ENCODE measurements at places on chromosomes 12 and 14.
A peak's percentile ranks its signal among the peaks of the same experiment; 100 is the strongest.

GRCh38 chr12:52534482-52534881 is 14.3 kb upstream of the KRT5 start:
- peaks cover 20% of the 10 kb centered on the region for H3K4me1 ChIP-seq
- no peaks in the 10 kb centered on the region for H3K36me3 ChIP-seq
- no peaks in the 10 kb centered on the region for H3K27me3 ChIP-seq

DNA sequence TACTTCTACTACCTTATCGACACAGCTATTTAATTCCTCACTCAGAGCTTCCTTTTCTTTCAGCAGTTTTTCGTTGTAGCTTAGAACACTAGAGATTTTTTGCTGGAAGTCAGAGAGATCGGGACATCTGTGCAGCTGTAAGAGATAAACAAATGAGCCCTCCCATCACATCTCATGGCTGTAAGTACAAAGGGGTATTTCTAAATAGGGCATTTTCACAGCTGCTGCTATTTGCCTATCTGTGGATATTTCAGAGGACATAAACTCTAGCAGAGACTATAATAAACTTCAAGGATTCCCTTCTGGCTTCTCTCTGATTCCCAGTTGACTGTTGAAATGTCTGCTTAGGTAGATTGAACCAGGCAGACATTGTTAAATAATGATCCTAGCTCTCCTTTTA is 76.1 kb upstream of the SAV1 start:
- H3K27me3 ChIP-seq = no peaks in the 10 kb centered on the region
- H3K4me3 ChIP-seq = no peak overlapping the region
- no peak overlapping the region for H3K27ac ChIP-seq

DNA sequence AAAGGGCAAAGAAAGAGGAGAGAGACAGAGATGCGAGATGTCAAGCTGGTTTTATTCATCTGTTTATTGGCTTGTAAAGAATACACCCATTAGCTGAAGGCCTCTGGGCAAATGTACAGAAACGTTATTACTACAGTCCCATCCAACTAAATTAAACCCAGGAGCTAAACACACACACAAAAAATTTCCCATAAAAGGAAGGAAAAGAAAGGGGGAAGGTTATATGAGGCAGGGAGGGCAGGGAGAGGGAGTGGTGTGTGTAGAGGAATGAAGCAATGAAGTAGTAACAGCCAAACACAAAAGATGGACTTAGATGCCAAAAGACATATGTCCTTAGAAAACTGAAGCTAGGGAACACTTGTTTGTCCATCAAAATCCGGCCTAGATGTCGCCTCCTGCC is 3.1 kb upstream of the MFAP5 start:
- peaks cover 5% of the 10 kb centered on the region for H3K4me1 ChIP-seq
- DNase-seq = no peak
- H3K27ac ChIP-seq = no peak overlapping the region
- peaks cover 5% of the 10 kb centered on the region for H3K36me3 ChIP-seq
- peaks cover 4% of the 10 kb centered on the region for H3K27me3 ChIP-seq

GRCh38 chr12:78684419-78684818 is 180.2 kb upstream of the SYT1 start:
- H3K27ac ChIP-seq = no peak overlapping the region
- no peaks in the 10 kb centered on the region for H3K36me3 ChIP-seq
- H3K4me3 ChIP-seq = no peak overlapping the region
- DNase-seq = no peak

DNA sequence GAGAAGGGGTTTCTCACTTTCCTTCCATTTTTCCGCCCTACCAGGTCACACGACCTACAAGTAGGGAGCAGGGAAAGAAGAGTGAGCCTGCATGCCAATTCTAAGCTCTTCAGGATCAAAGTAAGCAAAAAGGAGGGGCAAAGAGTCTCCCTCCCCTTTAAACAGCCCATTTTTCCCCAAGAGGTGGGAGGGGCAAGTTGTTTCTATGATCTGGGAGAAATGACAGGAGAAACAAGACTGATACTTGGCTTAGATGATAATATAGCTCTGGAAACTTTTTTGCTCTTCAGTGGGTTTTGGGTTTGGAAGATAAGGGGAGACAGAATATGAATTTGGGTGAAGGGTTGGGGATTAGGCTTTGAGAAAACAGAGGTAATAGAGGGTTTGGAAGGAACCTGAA is 1.8 kb downstream of the DTX3 start:
- peak overlapping the region; percentile 85 for H3K4me3 ChIP-seq
- H3K36me3 ChIP-seq = peaks cover 34% of the 10 kb centered on the region
- H3K4me1 ChIP-seq = peaks cover 40% of the 10 kb centered on the region

DNA sequence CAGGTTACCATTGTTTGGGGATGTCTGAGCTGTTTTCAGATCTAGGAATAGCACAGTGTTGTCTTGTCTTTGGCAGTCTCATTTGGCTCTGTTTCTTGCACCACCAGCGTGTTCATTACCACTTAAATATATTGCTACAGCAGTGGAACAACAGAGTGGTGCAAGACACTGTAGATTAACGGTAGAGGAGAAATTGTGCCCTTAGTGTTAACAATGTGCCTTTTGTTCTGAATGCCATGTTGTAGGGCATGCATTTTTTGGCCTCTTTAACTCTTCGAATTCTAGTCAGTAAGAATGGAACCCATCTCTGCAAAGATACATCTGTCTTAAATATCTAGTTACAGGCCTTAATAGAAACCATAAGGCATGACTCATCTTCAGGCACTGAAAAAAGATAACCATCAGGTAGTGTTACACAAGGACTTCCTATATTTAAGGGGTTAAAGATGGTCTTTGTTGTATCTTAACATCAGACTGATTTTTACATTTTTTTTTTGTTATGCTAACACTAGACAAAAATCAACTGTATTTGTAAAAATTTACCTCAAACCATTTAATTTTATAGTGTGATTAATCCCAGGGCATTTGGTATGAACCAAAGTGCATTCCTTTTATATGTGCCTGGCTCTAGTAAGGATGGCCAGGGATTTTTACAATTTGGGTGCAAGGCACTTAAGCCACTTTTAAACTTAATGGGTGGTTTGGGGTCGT is 12.9 kb downstream of the DYRK2 start:
- no peak overlapping the region for H3K4me3 ChIP-seq
- no peak overlapping the region for H3K27ac ChIP-seq
- no peaks in the 10 kb centered on the region for H3K27me3 ChIP-seq

- no peak for DNase-seq
- no peak overlapping the region for H3K4me3 ChIP-seq
- H3K27me3 ChIP-seq = peaks cover 14% of the 10 kb centered on the region
- H3K4me1 ChIP-seq = no peaks in the 10 kb centered on the region
- H3K27ac ChIP-seq = no peak overlapping the region
- H3K36me3 ChIP-seq = no peaks in the 10 kb centered on the region
Measured at GRCh38 chr12:103626498-103626897, 39.4 kb downstream of the STAB2 start.

DNA sequence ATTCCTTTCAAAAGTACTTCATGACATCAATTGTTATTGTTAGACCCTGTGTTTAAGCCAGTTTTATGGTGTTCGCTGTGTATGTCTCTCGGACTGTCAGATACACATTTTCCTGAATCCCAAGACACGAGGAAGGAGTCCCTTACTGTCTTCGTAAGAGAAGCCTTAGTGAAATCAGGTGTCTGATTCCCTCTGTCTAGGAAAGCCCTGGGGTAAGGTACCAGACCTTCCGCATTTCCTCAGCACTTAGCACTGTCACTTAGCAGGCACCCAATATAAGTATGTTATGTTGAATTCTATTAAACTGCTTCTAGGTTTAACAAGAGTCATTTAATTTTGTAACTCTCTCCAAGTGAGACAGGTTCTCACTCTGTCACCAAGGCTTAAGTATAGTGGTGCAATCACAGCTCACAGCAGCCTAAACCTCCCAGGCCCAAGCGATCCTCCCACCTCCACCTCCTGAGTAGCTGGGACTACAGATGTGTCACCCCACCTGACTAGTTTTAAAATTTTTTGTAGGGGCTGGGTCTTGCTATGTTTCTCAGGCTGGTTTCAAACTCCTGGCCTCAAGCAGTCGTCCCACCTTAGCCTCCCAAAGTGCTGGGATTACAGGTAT is 111.0 kb downstream of the BBS10 start:
- no peak for DNase-seq
- no peak overlapping the region for H3K27ac ChIP-seq
- H3K4me1 ChIP-seq = no peaks in the 10 kb centered on the region
- H3K36me3 ChIP-seq = no peaks in the 10 kb centered on the region
- no peaks in the 10 kb centered on the region for H3K27me3 ChIP-seq
- H3K4me3 ChIP-seq = no peak overlapping the region

DNA sequence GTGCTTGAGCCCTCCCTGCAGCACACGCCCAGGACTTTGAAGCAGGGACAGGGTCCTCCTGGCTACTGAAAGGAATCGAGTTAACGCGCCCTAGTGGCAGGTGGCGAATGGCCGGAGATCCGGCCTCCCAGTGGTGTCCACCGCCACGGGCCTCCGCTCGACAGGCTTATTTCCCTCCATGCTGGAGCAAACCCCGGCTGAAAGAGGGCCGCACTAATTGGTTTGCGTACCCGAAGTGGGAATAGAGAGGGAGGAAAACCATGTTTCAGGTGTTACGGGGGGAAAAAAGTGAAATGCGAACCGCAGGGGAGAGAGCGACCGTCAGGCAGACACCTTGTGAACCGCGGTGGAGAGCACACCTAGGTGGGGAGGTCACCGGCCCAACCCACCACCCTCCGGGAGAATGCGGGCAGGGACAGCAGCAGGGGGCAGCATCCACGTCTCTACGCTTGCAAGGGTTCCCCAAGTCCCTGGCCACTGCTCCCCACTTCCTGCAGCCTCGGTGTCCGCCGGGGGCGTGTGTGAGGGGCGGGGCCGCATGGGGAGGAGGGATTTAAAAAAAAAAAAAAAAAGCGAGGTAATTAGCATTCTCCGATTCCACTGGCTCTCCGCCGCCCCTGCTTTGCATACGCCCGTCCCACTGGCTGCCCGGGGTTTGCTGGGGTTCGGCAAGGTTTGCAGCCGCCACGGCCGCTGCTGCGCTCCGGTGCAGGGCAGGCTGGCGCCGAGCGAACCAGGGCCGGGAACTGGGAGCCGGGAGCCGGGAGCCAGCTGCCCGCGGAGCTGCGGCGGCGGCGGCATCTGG is 224.6 kb upstream of the CRY1 start:
- peaks cover 84% of the 10 kb centered on the region for H3K27me3 ChIP-seq
- H3K4me1 ChIP-seq = peaks cover 23% of the 10 kb centered on the region

DNA sequence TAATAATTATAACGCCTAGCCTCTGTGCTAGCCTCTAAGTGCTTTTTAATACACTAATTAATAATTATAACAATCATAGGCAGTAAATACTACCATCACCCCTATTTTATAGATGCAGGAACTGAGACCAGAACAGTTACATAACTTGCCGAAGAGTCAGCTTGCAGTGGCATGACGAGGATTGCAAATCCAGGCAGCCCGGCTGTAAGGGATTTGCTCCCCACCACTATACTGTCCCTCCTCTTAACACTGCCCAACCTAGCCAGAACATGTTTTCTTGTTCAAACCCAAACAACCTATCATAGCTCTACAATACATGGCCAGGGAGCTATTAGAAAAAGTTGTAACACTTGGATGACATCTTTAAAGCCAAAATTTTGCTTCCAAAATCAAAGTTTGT is 33.9 kb upstream of the VASH1 start:
- no peak overlapping the region for H3K27ac ChIP-seq
- no peaks in the 10 kb centered on the region for H3K36me3 ChIP-seq
- H3K27me3 ChIP-seq = peaks cover 23% of the 10 kb centered on the region
- no peak overlapping the region for H3K4me3 ChIP-seq
- peaks cover 6% of the 10 kb centered on the region for H3K4me1 ChIP-seq
- DNase-seq = no peak

DNA sequence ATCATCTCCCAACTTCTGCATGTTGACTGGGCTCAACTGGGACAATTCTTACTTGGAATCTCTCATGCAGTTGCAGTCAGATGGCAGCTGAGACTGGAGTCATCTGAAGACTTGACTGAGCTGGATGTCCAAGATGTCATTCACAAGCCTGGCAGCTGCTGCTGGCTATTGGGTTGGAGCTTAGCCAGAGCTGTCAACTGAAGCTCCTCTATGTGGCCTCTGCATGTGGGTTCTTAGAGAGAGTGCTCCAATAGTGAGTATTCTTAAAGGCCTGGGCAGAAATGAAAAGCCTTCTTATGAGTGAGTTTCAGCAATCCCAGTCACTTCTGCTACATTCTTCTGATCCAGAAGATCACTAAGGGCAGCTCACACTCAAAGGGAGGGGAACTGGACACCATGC is 440.9 kb downstream of the LRIG3 start:
- no peak overlapping the region for H3K4me3 ChIP-seq
- peaks cover 10% of the 10 kb centered on the region for H3K36me3 ChIP-seq
- no peak for DNase-seq
- H3K27me3 ChIP-seq = peaks cover 3% of the 10 kb centered on the region
- H3K4me1 ChIP-seq = peaks cover 6% of the 10 kb centered on the region

DNA sequence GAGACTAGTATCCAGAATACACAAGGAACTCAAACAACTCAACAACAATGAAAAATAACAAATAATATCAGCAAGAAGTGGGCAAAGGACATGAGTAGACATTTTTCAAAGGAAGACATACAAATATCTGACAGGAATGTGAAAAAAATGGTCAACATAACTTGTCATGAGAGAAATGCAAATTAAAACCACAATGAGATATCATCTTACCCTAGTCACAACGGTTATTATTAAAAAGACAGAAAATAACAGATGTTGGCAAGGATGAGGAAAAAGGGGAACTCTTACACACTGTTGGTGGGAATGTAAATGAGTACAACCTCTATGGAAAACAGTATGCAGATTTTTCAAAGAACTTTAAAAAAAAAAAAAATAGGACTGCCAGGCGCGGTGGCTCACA is 20.4 kb downstream of the VWF start:
- no peak overlapping the region for H3K4me3 ChIP-seq
- no peaks in the 10 kb centered on the region for H3K36me3 ChIP-seq
- H3K27ac ChIP-seq = no peak overlapping the region
- peaks cover 11% of the 10 kb centered on the region for H3K4me1 ChIP-seq
- DNase-seq = no peak

- no peak overlapping the region for H3K4me3 ChIP-seq
- peaks cover 38% of the 10 kb centered on the region for H3K4me1 ChIP-seq
- H3K27me3 ChIP-seq = peaks cover 8% of the 10 kb centered on the region
- H3K27ac ChIP-seq = peak overlapping the region; percentile 86
Measured at GRCh38 chr14:100281286-100282082, 24.8 kb downstream of the SLC25A29 start.

DNA sequence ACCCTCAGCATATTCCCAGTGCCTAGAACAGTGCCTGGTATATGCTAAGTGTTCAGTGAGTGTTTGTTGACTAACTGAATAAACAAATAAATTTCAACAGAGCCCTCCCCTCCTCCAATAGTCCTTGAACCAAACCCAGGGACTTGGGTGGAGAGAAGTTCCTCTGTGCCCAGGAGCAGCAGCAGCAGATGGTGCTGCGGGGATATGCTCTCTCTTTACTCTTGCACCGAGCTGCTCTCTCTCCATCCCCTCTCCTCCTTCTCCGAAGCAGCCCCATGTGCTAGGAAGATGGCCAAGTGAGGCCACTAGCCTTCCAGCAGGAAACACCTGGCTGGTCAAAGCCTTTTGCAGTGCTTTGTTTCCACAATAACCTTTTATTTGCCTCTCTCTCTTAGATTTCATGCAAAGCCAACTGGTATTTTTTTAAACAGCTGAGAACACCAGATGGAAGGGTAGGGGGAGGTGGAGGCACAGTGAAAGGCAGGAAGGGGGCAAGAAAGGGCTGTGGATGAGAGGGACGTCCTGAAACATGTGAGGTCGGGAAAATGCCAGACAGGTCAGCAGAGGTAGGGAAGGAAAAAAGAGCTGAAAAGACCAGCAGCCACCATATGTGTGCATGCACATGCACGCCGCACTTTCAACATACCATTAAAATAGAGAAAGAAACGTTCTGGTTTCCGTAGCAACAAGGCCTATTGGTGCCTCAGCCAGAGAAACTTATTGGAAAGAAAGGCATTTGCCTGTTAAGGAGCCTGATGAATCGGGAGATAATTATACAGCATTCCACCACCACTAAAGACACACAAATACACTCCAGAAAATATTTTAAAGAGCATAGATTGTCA is 78.9 kb downstream of the EMP1 start:
- H3K36me3 ChIP-seq = no peaks in the 10 kb centered on the region
- H3K4me1 ChIP-seq = peaks cover 43% of the 10 kb centered on the region
- no peak overlapping the region for H3K27ac ChIP-seq
- DNase-seq = no peak
- H3K4me3 ChIP-seq = no peak overlapping the region

Measured in nephron progenitor cell (in vitro differentiated cells).